ENCODE measurements at places on chromosomes 2 and 18.

DNA sequence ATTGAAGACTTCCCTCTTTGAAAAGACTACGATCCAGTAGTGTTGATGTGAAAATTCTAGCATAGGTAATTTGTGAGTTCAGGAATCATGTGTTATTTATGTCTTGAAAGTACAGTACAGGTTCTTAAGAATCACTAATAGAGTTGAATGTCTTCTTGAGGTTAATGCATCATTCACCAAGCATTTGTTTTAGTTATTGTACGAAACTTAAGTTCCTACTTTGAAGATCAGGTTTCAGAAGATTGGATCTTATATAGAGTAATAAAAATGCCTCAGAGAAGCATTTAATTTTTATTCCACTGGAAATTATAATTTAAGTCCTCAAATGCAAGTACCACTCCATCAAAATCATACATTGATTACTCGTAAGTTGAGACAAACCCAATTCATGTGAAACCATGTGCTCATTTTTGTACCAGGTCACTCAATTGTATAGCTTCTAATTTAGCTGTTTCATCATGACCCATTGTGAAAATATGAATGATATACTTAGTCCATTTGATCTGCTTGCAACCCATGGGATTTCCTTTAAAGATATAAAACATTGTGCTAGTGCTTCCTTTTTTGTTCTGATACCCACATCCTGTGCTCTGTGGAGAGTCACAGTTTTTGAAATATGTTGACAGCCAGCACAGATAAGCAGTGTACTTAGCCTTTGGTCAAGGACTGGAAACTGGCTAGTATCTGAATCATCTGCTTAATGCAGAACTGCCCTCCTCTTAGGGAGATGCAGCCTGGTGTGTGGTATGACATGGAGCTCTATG, 22.5 kb upstream of the RAB27B start:
- DNase-seq: peak; percentile 93

GRCh38 chr2:138255670-138256069, 245.9 kb upstream of the SPOPL start:
- no peak for DNase-seq

- no peak for DNase-seq
Measured at GRCh38 chr18:2412281-2412680, 159.0 kb downstream of the METTL4 start.

- DNase-seq: no peak
Measured at GRCh38 chr2:197452754-197453122, 614 bp upstream of the COQ10B start.

DNA sequence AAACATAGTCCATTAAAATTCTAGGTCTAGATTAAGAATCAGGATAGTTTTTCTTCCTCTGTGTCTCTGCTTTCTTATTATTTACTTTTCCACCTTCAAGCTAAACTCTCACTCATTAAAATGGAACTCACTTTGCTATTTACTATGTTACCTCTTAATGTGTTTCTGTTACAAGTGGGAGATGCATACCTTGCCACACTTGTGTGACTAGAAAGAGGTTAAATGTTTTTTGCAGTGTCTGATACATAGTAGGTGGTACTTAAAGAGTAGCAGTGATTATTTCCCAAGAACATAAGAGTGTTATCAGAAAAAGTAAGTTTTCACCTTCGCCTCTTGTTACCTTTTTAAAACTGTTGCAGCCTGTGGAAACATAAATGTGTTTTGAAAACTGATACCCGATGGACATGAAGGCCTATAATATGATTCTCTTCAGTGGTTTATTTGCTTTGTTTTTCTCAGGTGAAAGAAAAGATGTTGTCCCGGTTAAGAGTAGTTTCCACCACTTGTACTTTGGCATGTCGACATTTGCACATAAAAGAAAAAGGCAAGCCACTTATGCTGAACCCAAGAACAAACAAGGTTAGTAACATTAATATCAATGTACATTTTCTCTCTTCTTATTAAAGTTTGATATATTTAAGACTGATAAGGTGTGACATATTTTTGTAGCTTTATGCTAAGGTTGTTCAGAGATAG, 16.6 kb downstream of the ME2 start:
- no peak for DNase-seq

GRCh38 chr18:7879717-7880116, 312.6 kb downstream of the PTPRM start:
- DNase-seq: no peak

- no peak for DNase-seq
Measured at GRCh38 chr2:20635675-20636584, 15.0 kb downstream of the HS1BP3 start.

DNA sequence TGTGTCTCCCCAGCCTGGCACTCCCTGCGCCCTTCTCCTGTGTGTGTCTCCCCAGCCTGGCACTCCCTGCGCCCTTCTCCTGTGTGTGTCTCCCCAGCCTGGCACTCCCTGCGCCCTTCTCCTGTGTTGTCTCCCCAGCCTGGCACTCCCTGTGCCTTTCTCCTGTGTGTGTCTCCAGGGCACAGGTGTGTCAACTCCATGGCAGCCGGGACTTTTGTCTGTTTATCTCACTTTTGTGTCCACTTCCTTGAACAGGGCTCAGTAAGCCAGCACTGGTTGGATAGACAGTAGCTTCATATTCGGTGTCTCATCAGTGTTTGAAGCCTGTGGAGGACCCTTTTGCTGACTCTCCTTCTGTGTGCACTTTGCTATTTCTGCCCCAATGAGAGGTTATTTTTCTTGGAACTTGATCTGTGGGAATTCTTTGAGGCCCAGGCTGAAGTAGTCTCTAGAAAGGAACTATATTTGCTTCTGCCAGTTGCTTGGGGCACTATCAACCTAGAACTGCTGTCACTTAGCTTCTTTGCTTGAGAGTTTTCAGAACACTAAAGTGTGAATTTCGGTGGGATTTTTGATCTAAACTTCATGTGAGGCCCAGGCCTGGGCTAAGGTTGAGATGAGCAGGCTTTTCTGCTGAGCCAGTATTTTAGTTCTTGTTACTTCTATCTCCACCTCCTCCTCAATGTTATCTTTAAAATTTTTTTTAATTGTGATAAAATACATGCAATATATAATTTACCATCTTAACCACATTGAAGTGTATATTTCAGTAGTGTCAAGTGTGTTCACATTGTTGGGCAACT, 8.3 kb upstream of the ASB1 start:
- DNase-seq: no peak

- peak; percentile 46 for DNase-seq
Measured at GRCh38 chr2:28360718-28361293, 31.9 kb upstream of the FOSL2 start.

DNA sequence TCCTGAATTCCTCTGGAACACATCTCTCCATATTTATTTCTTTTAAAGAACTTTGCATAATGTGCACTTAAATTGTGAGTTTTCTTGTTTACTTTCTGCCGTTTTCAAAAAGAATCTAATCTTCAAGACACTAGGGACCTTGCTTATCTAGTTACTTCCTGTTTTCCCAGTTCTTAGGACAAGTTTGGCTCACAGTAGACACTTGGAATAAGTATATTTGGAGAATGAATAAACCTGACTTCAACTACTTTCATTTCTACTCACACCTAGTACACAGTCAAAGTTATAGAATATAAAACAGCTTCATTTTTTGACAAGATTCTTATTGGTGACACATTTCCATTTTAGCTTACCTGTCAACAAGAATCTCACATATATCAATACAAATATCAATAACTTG, 155.6 kb upstream of the CCDC195 start:
- no peak for DNase-seq

GRCh38 chr2:126771094-126771493, 115.1 kb downstream of the GYPC start:
- no peak for DNase-seq

DNA sequence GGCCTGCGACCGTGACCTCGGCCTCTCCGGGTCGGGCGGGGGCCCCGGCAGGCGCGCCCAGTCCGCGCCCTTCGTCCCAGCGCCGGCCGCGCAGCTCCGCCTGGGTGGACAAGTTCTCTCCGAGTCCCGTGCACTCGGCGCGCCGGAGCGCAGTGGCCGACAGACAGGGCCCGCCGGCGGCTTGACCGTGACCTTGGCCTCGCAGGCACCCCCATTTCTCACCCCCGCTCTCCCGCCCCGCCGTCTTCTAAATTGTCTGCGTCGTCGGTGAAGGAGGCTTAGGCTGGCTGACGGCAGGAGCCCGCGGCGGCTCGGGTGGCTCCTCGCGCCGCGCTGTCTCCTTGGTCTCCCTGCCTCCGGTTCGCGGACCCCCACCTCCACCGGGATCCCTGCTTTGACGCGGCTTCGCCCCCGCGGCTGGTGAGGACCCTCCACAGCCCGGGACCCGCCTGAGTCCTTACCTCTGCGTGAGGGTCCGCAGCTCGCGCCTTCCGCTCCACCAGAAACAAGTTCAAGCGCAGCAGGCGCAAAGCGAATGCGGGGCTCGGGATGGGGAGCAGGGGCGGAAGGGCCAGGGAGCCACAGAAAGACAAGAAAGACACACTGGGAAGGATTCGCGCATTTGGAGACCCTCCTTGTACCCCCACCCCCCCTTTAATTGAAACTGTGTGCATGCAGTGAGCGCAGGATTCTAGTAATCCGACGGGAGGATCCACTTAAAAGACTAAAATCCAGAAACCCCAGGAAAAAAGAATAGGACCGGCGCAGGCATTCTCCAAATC, 4.0 kb downstream of the PTGR3 start:
- DNase-seq: no peak

GRCh38 chr2:12688893-12689292, 27.8 kb upstream of the TRIB2 start:
- DNase-seq: no peak

DNA sequence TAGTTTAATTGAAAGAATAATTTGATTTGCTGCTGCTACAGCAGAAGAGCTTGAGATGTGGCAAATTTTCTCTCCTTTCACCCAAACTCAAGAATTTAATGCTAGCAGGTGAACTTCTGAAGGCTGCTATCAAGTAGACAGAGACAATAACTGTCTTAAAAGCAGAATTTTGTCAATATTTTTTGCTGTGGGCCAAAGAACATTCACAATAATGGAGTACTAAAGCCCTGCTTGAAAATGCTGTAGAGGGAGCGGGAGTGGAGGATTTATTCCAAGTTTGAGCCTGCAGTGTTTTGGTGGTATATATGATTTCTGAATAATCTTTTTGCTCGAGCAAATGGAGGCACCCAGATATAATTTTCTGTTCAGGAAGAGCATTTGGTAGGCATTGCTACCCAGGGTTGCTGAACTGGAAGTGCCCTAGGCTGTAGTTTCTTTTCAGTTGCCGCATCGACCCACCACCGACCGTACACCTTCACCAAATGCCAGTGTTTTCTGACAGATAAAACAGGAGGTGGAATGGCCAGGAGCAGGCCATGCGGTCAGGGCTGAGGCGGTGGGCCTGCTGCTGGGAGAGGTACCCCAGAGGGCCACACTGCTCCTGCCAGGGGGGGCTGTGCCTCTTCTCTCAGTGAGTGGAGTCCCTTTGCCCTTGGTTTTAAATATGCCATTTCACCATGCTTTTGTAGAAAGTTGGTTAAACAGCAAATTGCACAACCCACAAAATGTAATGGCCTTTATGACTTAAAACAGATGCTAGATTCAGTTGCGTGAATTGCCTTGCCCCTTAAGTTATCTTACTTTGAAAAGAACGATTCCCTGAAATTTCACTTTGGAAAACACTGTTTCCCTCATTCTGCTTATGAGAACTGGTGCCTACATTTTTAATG, 36.4 kb downstream of the TSHZ1 start:
- DNase-seq: peak; percentile 44

GRCh38 chr2:102717308-102718018, 44.4 kb upstream of the TMEM182 start:
- no peak for DNase-seq

DNA sequence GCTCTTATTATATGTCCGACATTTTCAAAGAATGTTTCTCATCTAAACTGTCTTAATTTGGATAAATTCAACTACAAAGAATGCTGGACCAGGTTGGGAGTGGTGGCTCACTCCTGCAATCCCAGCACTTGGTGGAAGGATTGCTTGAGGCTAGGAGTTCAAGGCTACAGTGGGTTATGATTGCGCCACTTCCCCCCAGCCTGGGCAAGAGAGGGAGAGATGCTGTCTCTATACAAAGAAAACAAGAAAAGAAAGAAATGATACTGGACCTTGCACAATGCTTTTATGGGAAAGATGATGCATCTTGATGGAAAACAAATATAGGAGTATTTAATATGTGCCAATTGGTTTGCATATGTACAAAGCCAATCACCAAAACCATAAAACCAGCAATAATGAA, 296.7 kb downstream of the LPIN1 start:
- no peak for DNase-seq

DNA sequence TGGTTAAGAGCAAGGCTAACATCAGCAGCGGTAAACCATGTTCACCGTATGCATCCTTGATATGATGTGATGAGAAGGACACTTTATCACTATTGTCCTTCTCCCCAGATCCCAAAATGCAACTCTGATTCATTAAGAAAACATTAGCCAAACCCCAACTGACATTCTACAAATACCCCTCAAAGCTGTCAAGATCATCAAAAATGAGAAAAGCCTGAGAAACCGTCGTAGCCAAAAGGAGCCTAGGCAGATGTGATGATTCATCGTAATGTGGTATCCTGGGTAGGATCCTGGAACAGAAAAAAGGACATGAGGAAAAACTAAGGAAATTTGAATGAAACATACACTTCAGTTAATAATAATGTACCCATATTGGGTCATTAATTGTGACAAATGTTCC, 67.3 kb upstream of the ST6GAL2 start:
- no peak for DNase-seq

DNA sequence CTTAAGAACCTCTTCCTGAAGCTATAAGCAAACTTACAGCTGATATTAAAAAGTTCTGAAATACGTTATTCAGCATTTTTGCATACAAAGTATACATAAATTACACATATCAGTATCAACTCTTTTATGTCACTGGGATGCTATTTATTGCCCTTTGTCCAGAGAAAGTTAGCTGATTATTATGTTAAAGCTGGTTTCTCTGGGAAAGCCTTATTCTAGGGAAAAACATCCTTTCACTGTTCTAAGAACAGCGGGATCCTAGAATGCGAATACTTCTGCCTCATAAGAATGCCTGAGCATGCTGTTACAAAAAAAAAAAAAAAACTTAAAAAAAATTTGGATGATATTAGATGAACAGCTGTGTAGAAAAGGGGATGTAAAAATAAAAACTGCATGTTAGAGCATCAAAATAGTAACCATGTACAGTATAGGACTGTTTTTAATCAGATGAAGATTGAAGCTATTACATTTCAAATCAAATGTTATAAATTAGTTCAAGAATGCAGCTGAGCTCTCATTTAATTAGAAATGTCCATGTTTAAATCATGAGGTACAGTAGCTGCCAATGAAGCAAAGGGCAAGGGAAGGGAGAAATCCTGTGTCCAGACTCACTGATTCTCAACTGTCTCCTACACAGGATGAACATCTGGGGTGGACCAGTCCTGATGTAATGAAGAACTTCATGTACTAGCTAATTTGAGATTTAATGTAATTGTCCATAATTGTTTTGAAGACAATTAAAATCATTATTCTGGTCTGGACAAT, 8.2 kb downstream of the FTCDNL1 start:
- no peak for DNase-seq

GRCh38 chr18:2217356-2217755, 353.9 kb downstream of the METTL4 start:
- DNase-seq: no peak

GRCh38 chr2:217853961-217854360, 148.8 kb downstream of the TNS1 start:
- no peak for DNase-seq

Data from GF-D8 (cell line).